Karpas-422 (cell line): ENCODE measurements at places on chromosomes 11 and 22. TPM values are rescaled to one million over a fixed set of nuclear protein-coding genes. Genes with fewer than 3 reads are reported as not detected.

DNA sequence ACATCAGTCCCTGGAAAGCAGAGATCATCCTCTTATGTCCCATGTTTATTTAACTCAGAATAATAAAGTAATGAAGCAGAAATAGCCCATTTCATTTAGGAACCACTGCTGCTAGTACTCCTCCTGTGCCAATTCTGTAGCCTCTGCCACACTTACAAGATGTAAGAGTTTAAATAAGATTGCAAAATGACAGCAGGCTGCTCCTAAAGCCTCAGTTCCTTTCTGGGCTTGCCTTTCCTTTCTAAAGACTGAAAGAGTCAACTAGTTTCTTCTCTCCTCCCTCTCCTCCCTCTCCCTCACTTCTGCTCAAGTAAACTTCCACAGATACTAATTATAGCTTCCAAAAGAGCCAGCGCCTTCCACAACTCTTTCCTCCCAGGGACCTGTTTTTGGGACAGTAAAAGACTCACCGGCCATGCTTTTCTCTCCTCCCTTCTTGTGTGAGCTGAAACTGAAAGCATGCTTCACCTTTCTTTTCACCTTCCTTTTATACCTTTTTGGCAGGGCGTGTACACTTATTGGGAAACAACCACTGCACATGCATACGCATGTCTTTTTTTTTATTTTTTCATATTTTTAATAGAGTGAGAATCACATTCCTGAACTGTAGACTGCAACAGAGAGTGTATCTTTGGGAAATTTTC, 26.1 kb upstream of the CARD16 start:
- no peak for DNase-seq
- no peaks in the 10 kb centered on the region for H3K36me3 ChIP-seq
- H3K4me3 ChIP-seq, result no peak overlapping the region
- no peaks in the 10 kb centered on the region for H3K27me3 ChIP-seq
- no peak overlapping the region for H3K27ac ChIP-seq

DNA sequence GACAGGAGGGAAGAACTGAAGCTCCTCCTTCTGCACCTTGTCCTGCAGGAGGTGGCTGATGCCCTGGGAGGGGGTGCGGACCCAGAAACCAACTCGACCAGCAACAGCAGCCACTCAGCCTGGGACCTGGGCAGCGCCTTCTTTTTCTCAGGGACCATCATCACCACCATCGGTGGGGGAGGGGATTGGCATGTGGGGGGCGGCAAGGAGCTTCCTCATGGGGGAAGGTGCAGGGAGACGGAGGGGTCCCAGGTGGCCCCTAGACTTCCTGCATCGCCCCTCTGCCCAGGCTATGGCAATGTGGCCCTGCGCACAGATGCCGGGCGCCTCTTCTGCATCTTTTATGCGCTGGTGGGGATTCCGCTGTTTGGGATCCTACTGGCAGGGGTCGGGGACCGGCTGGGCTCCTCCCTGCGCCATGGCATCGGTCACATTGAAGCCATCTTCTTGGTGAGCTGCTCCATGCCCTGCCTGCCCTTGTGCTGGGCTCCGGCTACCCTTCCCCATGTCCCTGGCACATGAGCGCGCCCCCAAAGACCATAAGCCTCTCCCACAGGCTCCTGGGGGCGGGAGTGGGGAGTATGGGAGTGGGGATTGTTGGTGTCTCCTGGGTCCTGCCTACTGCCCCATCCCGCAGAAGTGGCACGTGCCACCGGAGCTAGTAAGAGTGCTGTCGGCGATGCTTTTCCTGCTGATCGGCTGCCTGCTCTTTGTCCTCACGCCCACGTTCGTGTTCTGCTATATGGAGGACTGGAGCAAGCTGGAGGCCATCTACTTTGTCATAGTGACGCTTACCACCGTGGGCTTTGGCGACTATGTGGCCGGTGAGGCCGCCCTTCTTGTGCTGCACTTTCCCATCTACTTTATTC, 3.1 kb upstream of the CATSPERZ start:
- no peak overlapping the region for H3K27ac ChIP-seq
- no peak for DNase-seq
- H3K4me3 ChIP-seq, result no peak overlapping the region

DNA sequence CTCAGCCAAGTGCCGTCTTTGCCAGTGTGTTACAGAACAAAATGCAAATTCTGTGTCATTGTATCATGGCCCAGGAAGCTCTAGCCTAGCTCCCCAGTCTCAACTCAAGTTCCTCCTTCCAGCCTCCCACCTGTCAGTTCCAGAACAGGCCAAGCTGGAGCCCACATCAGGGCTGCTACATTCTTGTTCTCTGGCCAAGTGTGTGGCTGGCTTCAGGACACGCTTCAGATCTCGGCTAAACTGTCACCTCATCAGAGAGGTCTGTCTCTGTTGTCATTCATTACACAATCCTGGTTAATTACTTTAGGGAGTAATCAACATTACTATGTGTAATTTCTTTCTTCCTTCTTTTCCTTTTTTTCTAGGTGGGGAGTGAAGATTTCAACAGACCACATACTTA, 347.0 kb upstream of the SYN3 start:
- no peak for DNase-seq
- H3K4me1 ChIP-seq, result peaks cover under 1% of the 10 kb centered on the region
- no peak overlapping the region for H3K27ac ChIP-seq
- no peaks in the 10 kb centered on the region for H3K36me3 ChIP-seq
- H3K27me3 ChIP-seq, result no peaks in the 10 kb centered on the region

- H3K36me3 ChIP-seq, result no peaks in the 10 kb centered on the region
- H3K4me3 ChIP-seq, result no peak overlapping the region
- H3K27me3 ChIP-seq, result no peaks in the 10 kb centered on the region
- H3K27ac ChIP-seq, result no peak overlapping the region
- no peaks in the 10 kb centered on the region for H3K4me1 ChIP-seq
Observed at GRCh38 chr11:11458485-11458884, 105.4 kb upstream of the CSNK2A3 start.

The SNX32 gene
- total RNA-seq, result not detected in 2 replicates

The LRRN4CL gene
- total RNA-seq, result 0.45 and 0.54 TPM in 2 replicates

The CALCB gene
- 0.30 and 0.54 TPM in 2 replicates for total RNA-seq

The RTN4RL2 gene
- 0.07 TPM in 1 of 2 replicates, not detected in the other for total RNA-seq

The POTEH gene
- not detected in 2 replicates for total RNA-seq

The RIMBP3B gene
- 0.29 and 0.34 TPM in 2 replicates for total RNA-seq

The BCO2 gene
- 0.40 and 1.1 TPM in 2 replicates for total RNA-seq
